ENCODE measurements at places on chromosomes 2 and 18.

DNA sequence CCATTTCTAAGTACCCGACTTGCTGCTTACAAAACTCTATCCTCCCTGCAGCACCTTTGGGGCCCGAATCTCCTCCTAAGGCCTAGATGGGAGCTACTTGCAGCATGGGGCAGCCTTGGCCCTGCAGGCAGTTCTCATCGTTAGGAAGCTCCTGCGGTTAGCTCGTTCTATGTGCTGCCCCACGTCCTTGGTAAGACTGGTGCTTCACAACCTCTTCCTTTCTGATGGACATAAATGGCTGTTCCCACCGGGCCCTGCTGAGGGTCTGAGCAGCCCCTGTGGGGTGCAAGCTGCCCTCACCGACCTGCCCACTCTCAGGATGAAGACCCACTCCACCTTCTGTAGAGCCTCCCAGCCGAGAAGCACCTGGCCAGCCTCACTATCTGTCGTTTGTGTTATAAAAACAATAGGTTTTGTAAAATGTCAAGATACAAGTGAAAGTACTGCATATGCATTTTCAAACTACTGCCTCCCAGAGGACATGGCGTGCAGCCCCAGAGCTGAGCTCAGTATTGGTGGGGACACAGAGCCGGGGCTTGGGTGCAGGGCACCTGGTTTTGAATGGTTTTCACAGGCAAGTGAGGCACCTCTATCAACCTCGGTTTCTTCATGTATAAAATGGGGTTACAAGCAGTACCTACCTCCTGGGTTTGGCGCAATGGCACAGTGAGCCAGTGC, 19.4 kb downstream of the OTOF start:
- no peak for DNase-seq

DNA sequence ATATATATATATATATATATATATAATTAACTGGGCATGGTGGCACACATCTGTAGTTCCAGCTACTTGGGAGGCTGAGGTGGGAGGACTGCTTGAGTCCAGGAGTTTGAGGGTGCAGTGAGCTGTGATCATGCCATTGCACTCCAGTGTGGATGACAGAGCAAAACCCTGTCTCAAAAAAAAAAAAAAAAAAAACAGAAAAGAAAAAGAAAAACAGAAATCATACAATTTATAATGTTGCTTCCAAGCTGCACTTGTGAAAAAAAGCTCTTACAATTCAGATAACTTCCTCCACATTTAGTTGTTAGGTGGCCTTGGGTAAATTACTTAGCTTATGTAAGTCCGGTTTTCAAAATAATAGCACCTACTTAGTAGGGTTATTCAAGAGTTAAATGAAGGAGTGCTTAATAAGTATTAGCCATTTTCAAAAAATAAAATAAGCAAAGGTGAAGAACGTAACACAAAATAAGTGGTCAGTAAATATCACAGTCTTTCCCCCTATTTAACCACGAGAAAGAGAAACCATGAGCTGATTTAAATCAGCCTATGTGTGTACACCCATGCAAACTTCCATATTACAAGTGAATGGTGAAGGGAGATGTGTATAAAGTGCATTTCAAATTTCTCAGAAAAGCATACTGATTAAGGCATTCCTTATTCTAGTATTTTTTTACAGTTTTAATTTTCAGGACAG, 2.3 kb downstream of the WIPF1 start:
- DNase-seq, result no peak

DNA sequence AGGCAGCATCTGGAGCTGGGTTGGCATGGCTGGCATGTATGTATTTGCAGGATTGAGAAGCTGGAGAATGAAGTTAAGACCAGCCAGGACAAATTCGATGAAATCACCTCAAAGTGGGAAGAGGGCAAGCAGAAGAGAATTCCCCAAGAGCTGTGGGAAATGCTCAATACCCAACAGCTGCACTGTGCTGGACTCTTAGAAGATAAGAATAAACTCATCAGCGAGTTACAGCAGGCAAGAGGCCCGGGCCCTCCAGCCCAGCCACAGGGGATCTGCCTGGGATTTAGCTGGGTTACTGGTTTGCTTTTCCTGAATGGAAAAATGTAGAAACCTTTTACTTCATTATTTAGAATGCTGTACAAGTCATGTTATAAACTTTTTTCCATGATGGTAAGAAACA, 22.5 kb downstream of the DRC1 start:
- DNase-seq, result no peak

GRCh38 chr2:55862673-55863390, 60.8 kb downstream of the EFEMP1 start:
- no peak for DNase-seq

- no peak for DNase-seq
Measured at GRCh38 chr18:37676276-37676675, 110.7 kb upstream of the CELF4 start.

- no peak for DNase-seq
Measured at GRCh38 chr2:156037482-156037881, 295.0 kb downstream of the NR4A2 start.

- no peak for DNase-seq
Measured at GRCh38 chr2:165718610-165719210, 75.3 kb downstream of the GALNT3 start.

DNA sequence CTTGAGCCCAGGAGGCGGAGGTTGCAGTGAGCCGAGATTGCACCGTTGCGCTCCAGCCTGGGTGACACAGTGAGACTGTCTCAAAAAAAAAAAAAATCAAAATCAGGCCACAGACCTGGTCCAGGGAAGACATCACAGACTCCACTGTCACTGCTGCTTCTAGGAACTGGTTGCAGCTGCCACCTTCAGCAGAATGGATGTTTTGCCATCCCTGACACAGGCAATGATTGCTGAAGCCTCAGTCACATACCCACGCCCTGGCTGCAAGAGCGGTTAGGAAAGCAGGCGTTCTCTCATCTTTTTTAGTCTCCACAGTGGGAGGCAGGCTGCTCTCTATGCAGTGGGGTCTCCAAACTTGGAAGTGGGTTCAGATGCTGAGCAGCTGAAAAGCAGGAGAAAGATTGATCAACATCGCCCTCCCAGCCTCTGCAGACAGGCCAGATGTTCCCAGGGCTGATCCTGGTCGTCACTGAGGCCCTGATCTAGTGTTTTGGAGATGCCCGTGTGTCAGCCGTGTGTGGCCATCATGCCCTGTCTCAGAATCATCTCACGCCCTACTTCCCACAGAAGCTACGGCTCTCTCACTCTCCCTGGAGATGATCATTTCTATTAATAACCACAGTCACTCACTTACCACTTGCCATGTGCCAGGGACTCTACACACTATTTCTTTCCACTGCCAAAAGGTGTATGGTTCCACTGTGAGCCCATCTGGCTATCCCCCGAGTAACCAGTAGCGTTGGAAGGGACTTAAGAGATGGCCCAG, 91.8 kb downstream of the PLB1 start:
- no peak for DNase-seq

- DNase-seq, result no peak
Measured at GRCh38 chr2:11697103-11697871, 27.3 kb upstream of the NTSR2 start.

GRCh38 chr18:5309888-5310470, 14.5 kb upstream of the ZBTB14 start:
- peak; percentile 30 for DNase-seq

GRCh38 chr2:74300506-74300905, 42.7 kb downstream of the SLC4A5 start:
- DNase-seq, result no peak

- no peak for DNase-seq
Measured at GRCh38 chr18:45890606-45891005, 65.1 kb downstream of the SIGLEC15 start.

DNA sequence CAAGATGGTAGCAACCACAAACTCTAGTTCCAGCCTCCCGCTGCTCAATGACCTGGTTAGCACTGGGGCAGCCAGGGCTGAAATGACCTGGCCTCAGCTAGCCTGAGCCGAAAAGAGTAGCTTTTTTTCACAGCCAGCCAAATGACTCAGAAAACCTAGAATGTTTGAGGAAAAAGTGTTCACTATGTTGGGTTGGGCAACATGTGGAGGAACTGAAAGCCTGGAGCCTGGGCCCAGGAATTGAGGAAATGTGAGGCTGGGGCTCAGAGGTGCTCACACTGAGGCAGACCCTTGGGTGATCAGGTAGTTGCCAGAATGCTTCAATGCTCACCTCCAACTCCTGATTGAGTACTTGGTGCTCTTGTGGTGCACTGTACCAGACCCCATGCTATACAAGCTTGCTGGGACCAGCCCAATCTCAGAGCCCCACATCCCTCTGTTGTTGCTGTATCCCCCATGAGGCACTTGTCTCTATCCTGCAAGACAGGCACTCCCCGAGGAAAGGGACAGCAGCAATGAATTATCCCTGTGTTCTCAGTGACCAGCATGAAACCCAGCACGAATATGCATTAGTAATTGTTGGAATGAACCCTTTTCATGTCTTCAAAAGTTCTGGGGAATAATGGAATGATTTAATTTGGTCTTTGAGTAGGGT, 116.2 kb downstream of the USP34 start:
- DNase-seq, result no peak

DNA sequence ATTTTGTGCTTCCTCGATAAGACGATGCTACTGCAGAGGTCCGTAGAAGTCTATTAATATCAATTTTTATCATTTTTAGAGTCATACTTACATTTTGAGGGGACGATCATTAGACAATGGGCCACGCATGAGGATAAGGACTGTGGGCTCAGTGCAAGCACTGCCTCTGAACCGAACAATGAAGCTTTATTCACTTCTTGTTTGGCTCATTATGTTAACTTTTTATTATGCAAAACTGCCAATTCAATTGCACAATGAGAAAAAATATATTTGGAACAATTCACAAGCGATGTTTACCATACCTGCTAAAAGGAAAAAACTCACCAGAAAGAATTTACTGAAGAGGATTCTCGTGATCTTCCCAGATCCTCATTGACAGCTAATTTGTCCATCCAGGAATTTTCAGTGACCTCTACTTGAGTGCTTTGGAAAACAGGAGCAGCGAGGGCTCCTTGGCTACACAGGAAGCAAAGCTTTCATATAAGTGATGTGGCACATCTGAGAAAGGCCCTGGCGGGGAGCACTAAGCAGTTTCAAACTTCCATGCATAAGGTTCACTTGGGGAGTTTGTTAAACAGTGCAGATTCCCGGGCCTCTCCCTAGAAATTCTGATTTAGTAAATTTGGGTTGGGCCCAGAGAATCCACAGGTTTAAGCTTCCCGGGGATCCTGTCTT, 13.3 kb upstream of the CAPN13 start:
- no peak for DNase-seq

- DNase-seq, result no peak
Measured at GRCh38 chr2:219001100-219001576, 7.9 kb upstream of the CRYBA2 start.

- DNase-seq, result no peak
Measured at GRCh38 chr2:160454070-160454797, 39.4 kb downstream of the RBMS1 start.

DNA sequence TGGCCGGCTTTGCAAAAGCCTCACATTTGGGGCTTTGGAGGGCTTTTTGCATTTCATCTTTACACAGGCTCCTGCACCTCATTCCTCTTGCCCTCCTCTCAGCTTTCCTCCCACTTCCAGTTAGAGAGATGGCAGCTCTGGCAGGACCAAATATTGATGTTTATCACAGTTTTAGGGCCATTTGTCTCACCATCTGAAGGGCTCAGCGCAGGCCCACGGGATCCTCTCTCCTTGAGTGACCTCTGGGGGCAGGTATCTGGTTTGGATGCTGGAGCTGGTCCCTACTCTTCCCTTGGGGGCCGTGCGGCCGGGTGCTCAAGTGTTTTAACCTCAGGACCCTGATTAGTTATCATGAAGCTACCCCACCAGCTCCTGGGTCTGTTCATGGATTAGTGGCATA, 19.9 kb downstream of the ATOH8 start:
- no peak for DNase-seq

- no peak for DNase-seq
Measured at GRCh38 chr2:236557306-236558030, 12.2 kb upstream of the ACKR3 start.

GRCh38 chr2:38315707-38316333, 61.3 kb downstream of the ATL2 start:
- DNase-seq, result no peak

- DNase-seq, result peak; percentile 16
Measured at GRCh38 chr2:165877565-165878550, 75.7 kb downstream of the TTC21B start.

- no peak for DNase-seq
Measured at GRCh38 chr18:58178511-58178910, 134.5 kb downstream of the NEDD4L start.

- DNase-seq, result no peak
Measured at GRCh38 chr2:215920244-215921100, 92.9 kb downstream of the MREG start.
